ENCODE measurements at places on chromosomes 3 and 15.

DNA sequence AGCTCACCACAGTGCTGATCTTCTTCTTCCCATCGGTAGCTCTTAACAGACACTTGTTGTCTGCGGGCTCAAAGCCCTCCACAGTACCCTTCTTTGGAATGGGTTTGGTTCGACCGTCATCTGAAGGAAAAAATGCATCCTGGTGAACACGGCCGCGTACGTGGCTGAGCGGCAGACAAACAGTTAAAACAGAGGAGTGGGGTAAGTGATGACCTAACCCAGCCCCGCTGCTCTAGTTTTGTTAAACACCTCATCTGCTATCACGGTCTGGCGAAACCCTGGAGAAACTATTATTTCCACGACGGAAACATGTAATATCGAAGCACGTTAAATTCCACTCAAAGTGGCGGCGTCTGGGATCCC is 725 bp downstream of the SRP14 start:
- no peak for DNase-seq

DNA sequence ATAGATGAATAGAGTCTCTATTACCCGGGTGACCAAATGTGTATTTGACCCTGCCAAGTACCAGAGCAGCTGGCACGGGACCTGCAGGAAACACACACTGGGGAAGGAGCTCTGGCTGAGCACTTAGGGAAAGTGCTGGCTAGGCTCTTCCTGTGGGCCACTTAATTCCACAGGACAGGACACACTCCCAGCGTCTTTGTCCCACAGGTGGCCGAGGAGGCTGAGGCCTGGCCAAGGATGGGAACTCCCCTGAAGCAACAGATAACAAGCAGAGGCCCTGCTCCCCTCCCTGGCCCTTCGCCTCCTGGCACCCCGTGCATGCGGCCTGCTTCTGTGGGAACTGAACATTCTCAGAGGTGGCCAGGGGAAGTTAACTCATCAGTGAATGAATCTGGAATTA is 180.8 kb downstream of the ATP10A start:
- no peak for DNase-seq

GRCh38 chr15:58492661-58493397 is 61.0 kb downstream of the LIPC start:
- DNase-seq, result no peak

- no peak for DNase-seq
Measured at GRCh38 chr3:64650715-64651114, 37.1 kb downstream of the ADAMTS9 start.

- no peak for DNase-seq
Measured at GRCh38 chr3:120597445-120598049, 1.4 kb downstream of the NDUFB4 start.

DNA sequence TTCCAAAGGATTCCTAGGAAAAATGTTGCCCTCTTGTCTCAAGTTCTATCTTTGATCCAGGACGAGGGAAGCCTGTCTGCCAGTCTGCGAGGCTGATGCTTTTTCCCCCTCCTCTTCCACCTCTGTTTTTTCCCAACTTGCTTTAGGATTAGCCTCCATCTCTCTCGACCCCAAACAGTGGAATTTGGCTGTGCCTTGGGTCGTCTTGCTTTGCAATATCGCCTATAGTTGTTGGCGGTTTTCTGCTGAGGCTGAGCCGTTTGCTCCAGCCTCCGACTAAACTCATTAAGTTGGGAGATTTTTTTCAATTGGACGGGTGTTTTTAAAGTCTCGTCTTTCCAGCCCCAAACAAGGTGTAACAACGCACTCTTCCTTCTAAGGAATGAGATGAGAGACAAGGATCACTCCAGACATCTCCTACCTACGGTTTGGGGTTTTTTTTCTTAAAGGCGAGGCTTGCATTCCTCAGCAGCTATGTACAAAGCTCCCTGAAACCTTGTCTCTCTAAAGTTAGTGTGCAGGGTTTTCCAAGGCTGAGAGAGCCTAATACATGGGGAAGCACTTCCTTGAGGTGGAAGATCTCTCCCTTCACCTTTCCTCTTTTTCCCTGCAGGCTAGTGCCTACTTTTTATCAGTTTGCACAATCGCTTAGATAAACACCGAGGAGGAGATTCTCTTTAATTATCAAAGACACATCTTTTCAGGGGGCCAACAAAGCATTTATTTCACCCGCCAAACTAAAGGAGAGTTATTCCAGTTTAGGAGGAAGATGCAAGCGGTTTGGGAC is 4.8 kb upstream of the NR2F2 start:
- no peak for DNase-seq

DNA sequence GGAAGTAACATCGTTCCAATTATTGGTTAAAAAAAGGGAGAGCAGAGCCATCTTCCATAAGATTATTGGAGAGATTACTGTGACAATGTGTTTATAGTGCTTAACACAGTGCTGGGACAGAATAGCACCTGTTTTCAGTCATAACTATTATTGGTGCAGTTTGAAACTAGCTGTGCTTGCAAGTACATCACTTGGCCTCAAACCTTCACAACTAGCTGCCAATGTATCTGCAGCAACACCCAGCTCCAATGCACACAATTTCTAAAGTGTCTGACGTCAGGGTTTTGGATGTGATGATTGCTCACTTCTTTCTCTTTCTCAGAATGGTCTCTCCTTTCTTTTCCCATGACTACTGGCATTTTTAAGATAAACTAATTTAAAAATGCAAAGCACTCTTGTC is 246.2 kb downstream of the SV2B start:
- no peak for DNase-seq

DNA sequence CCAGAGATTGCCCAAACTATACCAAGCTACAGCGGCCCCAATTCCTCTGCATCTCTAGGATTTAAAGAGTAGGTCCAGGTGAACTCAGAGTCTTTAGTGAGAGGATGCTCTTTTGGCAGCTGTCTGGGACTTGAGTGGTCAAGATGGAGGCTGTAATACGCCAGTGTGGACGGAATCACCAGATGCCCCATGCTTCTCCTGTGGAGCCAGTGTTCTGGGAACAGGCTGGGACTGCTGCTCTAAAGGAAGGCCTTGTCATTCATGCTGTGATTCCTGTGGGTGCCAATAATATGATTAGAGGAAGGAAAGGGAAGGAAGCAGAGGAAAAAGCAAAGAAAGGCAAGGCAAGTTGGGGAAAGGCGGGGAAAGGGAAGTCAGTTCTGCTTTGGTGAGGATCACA is 17.4 kb upstream of the NOX5 start:
- DNase-seq, result no peak

- no peak for DNase-seq
Measured at GRCh38 chr3:36652104-36652503, 112.2 kb downstream of the DCLK3 start.

DNA sequence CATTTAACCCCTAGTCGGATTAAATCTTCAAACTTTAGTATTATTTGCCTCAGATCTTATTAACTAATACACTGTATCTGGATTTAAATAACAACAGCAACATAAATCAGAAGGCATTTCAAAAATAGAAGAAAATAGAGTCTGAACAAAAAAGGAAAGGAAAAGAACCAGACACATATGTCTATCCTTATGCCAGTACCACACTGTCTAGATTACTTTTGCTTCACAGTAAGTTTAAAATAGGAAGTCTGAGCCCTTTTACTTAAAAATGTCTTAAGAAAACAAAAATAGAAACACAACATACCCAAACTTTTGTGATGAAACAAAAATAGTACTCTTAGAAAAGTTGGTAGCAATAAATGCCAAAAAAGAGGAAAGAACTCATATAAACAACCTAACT is 1615.8 kb downstream of the SI start:
- DNase-seq, result no peak

DNA sequence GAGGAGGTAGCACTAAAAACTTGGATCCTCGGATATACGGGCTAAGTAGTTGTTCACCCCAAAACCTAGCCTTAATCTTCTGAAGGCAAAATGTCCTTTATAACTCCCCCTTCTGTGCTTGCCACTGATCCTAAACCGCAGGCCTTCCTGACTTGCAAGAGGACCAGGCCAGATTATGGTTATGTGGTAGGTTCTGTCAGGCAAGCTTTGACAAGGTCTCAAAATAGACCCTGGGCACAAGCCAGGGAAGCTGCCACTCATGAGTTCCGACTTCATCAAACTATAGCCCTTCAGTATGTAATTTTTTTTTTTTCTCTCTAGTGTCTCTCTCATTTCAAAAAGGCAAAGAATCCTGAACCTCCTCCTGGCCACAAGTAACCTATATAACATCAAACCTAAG is 3.2 kb downstream of the LRRFIP2 start:
- DNase-seq, result no peak

- DNase-seq, result no peak
Measured at GRCh38 chr3:143581972-143582722, 266.1 kb downstream of the SLC9A9 start.

GRCh38 chr15:72420576-72420975 is 22.5 kb downstream of the TMEM202 start:
- DNase-seq, result no peak

GRCh38 chr3:24972491-24972890 is 455.6 kb upstream of the RARB start:
- no peak for DNase-seq

DNA sequence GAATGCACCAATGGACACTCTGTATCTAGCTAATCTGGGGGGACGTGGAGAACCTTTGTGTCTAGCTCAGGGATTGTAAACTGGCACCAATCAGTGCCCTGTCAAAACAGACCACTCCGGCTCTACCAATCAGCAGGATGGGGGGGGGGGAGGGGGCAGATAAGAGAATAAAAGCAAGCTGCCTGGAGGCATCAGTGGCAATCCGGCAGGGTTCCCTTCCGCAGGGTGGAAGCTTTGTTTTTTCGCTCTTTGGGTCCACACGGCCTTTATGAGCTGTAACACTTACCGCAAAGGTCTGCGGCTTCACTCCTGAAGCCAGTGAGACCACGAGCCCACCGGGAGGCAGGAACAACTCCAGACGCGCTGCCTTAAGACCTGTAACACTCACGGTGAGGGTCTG is 827.1 kb downstream of the PLOD2 start:
- no peak for DNase-seq

DNA sequence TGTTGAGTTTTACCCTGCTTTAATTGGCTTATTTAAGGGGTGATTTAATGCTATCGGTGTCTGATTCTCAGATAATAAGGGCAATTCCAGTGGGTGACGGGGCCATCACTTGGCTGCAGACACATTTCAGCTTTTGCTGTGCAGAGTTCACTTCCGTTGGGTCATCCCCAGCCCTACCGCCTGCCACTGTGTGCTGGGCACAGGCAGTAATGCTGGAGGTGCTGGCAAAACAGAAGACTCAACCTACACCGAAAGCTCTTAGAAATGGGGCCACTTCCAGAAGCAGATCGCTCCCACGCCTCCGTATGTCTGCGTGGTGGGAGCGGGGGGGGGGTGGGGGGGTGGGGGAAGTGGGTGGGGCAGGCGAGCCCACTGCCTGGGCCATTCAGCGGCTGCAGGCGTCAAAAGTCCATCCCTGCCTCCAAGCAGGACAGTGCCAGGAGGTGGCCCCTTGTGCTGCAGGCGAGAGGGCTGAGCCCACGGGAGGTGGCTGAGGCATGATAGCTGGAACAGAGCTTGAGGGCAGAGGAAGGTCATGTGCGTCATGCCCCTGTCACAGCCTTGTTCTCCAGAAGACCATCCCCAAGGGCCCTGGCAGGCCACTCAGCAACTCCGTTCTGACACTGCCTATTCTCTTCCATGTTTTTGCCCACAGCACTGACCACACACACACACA is 128.3 kb downstream of the ATP10A start:
- peak; percentile 42 for DNase-seq

- peak; percentile 12 for DNase-seq
Measured at GRCh38 chr15:93974804-93975481, 256.4 kb upstream of the MCTP2 start.

DNA sequence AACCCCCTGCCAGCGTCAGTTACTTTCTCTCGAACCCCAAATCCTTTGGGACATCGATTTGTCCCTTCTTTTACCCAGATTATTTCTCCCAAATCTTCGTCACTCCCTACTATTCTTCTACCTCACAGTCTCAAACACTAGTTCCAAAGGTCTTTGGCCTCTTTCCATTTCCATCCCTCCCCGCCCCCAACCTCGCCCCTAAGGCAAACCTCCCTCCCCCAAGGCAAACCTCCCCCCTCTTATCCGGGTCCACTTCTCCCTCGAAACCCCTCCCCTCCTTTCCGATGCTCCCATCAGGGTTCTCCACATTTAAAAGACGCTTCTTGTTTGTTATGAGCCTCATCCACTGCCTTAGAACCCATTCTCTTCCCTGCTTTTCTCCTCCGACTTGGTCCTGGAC is 583 bp downstream of the EAF1 start:
- DNase-seq, result peak; percentile 57

- peak; percentile 20 for DNase-seq
Measured at GRCh38 chr3:126109880-126110235, 25.9 kb upstream of the SLC41A3 start.

- DNase-seq, result no peak
Measured at GRCh38 chr15:34314491-34315490, 22.8 kb downstream of the SLC12A6 start.

GRCh38 chr3:94064243-94064860 is 1.5 kb downstream of the NSUN3 start:
- DNase-seq, result no peak

DNA sequence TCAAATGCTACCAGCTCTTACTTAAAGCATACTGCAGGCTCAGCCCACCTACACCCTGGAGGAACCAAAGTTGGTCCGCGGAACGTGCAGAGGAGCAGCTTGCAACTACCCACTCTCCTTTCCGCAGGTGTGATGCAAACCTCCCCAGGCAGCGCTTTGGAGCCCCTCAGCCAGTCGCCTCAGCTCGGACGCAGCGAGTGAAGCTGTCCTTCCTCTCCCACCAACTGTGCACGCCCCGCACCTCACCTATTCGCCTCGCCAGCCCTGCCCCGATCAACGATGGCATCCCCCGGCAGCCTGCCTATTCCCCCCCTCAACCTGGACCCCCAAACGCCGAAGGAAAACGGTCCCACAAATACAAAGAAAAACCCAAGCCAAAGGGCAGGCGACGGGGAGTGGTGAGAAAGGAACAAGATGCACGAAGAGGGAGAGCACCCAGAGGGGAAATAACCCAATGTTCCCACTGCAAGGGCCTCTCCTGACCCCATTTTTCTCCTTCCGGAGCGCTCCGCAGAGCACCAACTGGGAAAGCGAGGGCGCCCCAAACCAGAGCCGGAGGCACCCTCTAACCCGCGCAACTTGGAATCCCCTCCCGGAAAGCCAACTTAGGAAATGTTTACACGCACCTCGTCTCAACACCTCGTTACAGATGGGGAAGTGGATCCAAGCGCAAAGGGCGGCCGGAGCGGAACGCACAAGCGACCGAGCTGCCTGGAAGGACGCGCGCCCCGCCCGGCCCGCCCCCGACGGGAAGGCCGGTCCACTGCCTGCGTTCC is 665 bp downstream of the GLB1 start:
- peak; percentile 77 for DNase-seq

DNA sequence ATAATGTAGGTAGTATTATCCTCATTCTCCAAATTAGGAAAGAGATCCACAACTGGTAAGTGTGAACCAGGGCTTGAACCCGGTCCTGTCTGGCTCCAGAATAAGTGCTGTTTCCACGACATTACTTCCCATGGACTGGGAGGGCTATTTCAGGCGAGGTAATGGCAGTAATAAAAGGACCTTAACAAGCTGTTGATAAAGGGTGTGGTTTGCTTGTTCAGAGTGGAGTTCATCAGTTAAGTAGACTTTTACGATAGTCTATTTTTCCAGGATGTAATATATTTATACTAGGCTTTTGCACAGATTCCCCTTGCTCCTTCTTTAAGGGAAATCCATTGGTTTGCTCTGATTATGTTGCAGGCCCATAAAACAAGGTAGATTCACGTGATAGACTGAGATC is 88.4 kb upstream of the TNFAIP8L3 start:
- no peak for DNase-seq

- DNase-seq, result no peak
Measured at GRCh38 chr15:78822514-78822913, 11.2 kb upstream of the ADAMTS7 start.
